ENCODE measurements at places on chromosomes 11 and 22.

DNA sequence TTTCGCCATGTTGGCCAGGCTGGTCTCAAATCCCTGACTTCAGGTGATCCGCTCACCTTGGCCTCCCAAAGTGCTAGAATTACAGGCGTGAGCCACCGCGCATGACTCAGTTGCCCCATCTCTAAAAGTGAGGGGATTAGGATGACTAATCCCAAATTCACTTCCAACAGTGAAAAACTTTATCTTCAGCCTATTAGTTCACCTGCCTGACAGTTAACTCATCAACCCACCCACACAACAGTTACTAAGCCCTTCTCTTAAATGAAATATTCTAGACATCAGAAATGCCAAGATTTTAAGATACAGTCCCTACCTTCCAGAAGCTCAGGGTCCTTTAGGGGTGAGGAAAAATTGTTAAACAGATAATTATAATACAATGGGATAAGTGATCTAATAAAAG is 2.0 kb upstream of the ANKRD42 start:
- no peak for DNase-seq

GRCh38 chr22:17964643-17965042 is 59.7 kb downstream of the MICAL3 start:
- no peak for DNase-seq

- DNase-seq, result no peak
Measured at GRCh38 chr11:57069942-57070341, 81.2 kb downstream of the OR5AK2 start.

- no peak for DNase-seq
Measured at GRCh38 chr11:70132641-70133040, 54.5 kb downstream of the ANO1 start.
